Mucosa of gallbladder (tissue), 1 donor: ENCODE measurements at places on chromosomes 7 and 10.

DNA sequence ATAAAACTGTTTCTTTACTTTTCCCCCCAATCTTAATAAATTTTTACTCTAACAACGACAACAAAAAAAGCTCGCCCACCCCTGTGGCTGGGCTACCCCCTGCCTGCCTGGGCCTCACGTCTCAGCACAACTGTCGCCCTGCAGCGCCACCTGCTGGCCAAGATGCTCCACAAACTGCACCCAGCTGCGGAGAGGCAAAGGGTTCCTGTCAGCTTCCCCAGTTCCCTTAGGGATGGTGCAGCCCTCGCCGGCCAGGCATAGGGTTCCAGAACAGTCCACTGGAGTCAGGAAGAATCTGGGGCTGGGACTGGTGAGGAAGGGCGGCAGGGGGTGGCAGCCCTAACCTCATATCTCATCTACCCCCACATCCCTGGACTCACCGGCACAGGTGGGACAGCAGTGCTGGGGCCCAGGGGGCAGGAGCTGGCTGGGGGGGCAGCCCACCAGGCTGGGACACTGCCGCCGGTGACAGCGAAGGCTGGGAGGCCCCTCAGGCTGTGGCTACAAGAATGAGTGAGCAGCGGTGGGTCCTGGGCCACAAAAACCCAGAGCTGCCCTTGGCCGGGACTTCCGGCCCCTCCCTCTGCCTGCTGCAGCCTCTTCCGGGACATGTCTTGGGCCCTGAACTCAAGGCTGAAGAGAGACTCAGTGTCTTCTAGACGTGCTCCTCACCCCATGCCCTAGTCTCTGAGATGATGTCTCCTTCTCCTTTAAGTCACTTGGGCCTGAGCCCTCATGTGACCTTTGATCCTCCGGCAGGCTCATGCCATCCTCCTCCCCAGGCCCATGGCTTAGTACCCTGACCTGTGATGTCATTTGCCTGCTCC is 21.2 kb downstream of the ATP6V1F start:
- DNase-seq: peak; percentile 84

- no peak for DNase-seq
These were observed 4.9 kb upstream of the DNTT start for GRCh38 chr10:96299383-96299782.

- no peak for DNase-seq
These were observed 38.1 kb downstream of the CFAP46 start for GRCh38 chr10:132904181-132904813.

DNA sequence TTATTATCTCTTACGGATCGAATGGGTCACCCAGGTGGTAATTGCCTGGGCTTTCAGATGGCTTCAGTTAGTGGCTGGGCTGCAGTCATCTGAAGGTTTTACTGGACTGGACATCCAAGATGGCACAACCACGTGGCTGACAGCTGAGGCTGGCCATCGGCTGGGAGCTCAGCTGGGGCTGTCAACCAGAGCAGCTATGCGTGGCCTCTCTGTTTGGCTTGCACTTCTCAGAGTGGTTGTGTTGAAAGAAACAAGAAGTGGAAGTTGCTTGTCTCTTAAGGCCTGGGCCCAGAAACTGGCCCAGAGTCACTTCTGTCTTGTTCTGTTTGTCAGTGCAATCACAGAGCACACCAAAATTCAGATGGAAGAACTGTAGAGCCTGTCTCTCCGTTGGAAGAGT is 5.7 kb upstream of the GDI2 start:
- DNase-seq: no peak

DNA sequence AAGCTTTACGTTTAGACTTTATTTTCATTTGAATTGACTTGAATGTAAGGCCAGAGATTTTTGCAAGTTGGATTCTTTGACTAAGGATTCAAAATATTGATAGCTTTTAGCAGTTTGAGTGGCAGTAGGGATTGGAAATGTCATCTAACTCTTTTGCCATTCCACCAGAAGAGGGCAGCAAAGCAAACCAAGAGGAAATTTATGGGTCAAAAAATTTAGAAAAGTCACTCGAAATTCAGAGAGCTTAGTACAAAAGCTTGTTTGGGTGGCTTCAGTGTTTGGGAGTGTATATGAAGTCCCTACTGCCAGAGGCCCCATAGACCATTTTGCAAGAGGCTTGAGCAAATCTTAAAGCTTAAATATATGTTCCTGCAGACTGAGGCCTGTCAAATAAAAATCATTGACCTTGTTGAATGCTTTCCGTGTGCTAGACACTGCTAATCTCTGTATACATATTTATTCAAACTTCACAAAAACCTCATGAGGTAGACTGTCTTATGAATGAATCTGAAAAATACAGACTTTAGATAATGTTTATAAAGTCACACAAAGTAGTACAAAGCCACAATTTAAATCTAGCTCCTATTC is 44.6 kb upstream of the RSBN1L start:
- DNase-seq: peak; percentile 19

GRCh38 chr10:60666221-60666620 is 112.1 kb upstream of the CDK1 start:
- no peak for DNase-seq

DNA sequence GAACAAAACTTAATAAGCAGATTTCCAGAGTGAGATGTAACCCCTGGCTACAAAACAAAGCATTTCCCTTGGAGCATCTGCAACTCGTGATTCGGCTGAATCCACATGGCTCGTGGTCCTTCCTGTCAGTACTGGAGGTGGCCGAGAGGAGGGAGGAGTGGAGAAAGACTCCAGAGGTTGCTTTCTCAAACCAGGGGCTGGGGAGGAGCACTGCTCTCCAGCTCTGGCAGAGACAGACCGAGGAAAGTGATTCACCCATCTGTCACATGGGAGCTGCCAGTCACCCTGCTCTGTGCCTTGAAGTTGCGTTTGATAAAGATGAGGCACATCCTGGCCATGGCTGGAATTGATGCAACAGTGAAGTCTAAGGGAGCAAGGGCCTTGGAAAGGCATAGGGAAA is 72.7 kb downstream of the COL13A1 start:
- DNase-seq: no peak

- no peak for DNase-seq
These were observed 197.0 kb downstream of the USP6NL start for GRCh38 chr10:11414314-11415038.

DNA sequence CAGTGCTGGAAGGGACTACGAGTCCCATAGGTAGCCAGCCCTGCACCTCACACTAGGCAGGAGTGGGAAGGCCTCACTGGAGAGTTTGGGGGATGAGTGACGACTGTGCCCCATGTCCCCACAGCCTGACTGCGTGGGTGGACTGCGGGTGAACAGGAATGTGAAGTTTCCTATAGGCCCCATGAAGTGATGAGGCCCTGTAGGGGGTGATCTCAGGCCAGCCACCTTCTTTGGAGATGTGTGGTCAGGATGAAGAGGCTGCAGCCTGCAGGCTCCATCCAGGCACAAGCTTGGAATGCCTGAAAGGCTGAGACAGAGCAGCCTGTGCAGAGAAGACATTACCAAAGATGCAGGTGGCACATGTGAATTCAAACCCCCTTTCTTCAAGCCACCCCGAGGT is 94.9 kb downstream of the CPXM2 start:
- no peak for DNase-seq

GRCh38 chr7:106812027-106812643 is 52.9 kb upstream of the PIK3CG start:
- DNase-seq: no peak

DNA sequence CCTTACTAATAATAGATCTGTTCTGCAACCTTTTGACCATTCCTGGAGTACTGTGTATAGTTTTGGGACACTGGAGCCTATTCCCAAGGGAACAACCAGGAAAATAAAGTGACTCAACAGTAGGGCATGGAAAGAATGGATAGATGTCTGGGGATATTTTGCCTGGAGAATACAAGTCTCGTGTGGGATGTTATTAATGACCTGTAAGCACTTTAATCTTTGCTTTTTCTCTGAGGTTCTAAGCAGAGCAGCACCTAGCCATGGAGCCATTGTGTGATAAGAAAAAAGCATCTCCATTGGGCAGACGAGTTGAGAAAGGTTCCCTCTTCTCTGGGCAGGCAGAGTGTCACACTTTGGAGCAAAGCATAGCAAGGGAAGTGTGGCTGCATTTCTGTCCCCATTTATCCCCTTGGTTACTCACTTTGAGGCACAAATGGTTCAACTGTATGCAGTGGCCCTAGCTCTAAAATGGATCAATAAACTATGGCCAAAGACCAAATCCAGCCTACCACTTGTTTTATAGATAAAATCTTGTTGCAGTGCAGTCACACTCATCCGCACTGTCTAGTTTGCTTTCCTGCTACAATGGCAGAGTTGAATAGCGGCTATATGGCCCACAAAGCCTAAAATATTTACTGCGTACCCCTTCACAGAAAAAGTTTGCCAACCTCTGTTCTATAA is 21.0 kb upstream of the CCDC71L start:
- DNase-seq: no peak

- DNase-seq: peak; percentile 42
These were observed 77.4 kb downstream of the PON1 start for GRCh38 chr7:95246831-95247370.

DNA sequence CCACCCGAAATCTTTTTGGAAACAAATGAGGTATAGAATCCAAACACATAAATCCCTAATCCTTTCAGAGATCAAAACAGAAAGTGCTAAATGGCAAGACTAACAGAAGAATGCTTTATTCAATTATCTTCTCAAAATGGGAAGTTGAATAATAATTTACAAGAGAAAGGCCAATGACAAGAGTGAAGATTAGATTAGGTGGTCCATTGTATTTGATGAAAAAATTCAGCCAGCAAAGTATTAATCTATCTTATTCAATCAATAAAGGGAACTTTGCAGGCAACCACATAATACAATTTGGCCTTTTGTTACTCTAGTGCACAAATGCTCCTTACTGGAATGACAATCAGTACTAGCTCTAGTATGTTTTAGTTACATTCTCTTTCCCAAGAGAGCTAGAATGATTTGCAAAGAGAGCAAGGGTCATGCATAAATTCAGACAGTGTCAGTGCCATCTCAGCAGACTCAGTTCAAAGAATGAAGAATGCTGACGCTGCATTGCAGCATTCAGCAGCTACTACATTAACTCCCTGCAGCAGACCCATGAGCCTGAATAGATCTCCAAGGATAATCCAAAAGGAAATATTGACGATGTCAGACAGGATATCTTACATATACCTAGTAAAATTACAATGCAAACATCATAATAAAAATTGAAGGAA is 131.8 kb downstream of the ANK3 start:
- no peak for DNase-seq

GRCh38 chr10:126294451-126294850 is 93.8 kb downstream of the ADAM12 start:
- DNase-seq: no peak

GRCh38 chr7:7790041-7790741 is 71.8 kb upstream of the RPA3 start:
- DNase-seq: no peak

GRCh38 chr7:85673876-85674275 is 487.0 kb upstream of the SEMA3D start:
- DNase-seq: no peak

- no peak for DNase-seq
These were observed 52.3 kb upstream of the EN2 start for GRCh38 chr7:155405399-155406318.

DNA sequence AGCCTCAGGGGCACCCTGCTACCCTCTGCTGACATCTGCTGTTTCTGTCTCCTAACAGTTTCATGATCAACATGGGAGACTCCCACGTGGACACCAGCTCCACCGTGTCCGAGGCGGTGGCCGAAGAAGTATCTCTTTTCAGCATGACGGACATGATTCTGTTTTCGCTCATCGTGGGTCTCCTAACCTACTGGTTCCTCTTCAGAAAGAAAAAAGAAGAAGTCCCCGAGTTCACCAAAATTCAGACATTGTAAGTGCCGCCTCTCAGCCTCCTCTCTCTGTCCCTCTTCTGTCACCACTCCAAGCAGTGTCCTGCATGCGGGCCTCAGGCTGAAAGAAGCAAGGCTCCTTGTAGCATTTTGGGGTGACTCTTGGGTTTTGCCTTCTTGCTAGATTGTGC is 39.0 kb downstream of the POR start:
- DNase-seq: no peak

- DNase-seq: no peak
These were observed 58.3 kb downstream of the DOCK4 start for GRCh38 chr7:112147793-112148361.

GRCh38 chr7:76260171-76260703 is 42.2 kb upstream of the HSPB1 start:
- DNase-seq: no peak

- DNase-seq: no peak
These were observed 131.2 kb upstream of the MKI67 start for GRCh38 chr10:128257428-128257827.

DNA sequence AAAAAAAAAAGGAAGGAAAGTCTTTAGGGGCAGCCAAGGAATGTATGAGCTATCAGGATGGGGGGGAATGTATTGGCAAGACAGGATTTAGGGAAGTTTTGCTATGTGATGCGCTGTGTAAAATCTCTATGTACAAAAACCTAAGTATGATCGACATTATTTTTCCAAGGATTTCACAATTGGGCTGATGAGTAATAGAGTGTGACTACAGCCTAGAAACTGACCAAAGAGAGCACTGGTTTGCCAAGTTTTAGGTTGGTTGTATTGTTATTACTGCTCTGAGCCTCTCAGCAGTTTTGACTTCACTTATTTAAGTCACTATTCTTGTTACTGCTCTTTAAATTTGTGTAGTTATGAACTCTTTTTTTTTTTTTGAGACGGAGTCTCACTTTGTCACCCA is 107.3 kb downstream of the NRCAM start:
- DNase-seq: no peak

DNA sequence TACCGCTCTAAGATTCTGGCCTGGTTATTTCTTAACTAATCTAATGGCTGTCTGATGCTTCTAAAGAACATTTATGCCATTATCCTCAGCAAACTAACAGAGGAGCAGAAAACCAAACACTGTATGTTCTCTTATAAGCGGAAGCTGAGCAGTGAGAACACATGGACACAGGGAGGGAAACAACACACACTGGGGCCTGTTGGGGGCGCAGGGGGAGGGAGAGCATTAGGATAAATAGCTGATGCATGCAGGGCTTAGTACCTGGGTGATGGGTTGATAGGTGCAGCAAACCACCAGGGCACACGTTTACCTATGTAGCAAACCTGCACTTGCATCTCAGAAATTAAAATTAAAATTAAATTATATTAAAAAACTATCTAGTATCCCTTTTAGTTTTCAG is 853.5 kb downstream of the GATA3 start:
- DNase-seq: no peak

GRCh38 chr7:111436608-111437007 is 125.7 kb downstream of the IMMP2L start:
- no peak for DNase-seq
